ENCODE measurements at places on chromosomes 6 and 20.

GRCh38 chr6:137926207-137926731, 59.2 kb downstream of the TNFAIP3 start:
- ATAC-seq: peak; percentile 62

DNA sequence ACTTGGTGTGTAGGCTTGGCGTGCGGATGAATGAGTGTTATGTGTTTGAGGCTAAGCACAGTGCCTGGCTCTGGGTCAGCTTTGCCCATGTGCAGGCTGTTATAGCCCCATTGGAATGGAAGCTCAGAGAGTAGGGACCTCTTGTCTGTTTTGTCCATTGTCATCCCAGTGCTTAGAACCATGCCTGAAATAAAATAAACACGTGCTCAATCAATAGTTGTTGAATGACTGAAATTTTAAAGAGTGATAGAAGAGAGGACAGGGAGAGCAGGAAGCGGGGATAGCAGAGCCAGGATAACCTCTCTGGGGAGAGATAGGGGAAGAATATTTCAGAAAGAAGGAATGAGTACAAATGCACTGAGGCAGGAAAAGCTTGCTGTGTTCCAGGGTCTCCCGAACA, 263.9 kb downstream of the HIVEP2 start:
- ATAC-seq: no peak

DNA sequence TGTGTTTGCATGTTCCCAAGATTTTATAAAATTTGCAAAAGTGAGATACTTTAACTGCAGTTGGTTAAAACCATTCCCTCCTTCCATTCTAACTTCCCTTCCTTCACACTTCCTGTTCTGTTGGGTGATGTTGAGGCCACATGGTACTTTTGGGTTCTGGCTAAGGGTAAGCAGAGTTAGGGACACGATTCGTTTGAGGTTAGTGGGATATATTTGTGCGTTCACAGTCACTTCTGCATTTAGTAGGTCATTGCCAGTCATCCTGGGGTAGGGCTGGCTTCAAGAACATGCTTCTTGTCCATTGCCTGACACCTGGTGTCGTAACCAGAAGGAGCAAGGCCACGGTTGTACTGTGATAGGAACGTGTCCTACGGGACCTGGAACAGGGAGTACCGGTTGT, 340.1 kb downstream of the ZFAND3 start:
- ATAC-seq: no peak

GRCh38 chr20:39674842-39675241, 712.7 kb downstream of the DHX35 start:
- ATAC-seq: no peak

DNA sequence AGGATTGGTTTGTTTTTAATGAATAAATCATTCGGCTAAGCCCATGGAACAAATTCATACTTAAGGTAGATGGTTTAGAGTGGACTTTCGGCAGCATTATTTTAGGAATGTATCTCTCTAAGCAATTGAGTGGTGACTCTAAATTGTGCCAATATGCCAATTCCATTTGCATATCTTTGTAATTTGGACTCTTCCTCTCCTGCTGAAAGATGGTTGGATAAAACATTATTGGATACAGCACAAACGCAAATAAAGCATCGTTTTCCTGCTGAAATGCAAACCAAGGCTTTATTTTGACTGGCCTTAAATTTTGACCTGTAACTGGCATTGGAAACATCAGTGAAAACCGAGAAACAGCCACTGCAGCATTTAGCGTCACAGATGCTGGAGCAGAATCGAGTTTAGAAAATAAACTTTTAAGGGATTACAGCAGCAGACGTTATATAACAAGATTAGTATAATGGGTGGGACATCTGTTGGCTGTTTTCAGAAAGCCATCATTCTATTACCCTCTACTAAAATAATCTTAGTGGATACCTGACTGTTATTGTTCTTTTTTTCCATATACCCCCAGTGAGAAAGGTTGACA, 726.0 kb downstream of the KIF16B start:
- ATAC-seq: no peak

DNA sequence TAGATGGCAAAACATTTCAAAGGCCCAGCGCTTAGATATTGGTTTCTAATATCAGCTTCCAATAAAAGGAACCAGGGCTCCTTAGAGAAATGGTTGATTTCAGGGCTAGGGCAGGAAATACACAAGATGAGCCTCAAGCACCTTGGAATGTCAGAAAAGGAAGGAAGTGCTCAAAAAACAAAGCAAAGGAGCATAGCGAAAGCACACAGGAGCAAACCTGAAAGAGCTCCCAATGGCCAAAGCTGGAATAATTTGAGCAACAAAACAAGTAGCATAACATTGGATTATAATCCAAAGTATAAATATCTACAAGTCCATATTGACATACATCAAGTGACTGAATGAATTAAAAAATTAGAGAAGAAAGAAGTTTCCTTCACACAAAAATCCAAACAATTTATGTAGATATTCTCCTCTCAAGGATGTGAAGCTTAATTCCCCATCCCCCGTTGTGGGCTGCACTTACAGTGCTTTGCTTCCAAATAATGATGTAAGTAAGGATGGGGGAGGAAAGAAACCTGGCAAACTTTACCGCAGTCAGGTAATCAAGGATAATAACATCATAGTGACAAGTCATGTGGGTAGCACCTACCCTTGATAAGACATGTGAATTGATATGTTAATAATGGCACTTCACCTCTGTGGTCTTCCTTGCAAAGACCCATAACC, 132.9 kb upstream of the DST start:
- ATAC-seq: no peak

- no peak for ATAC-seq
Measured at GRCh38 chr6:111817451-111818120, 55.7 kb downstream of the FYN start.

DNA sequence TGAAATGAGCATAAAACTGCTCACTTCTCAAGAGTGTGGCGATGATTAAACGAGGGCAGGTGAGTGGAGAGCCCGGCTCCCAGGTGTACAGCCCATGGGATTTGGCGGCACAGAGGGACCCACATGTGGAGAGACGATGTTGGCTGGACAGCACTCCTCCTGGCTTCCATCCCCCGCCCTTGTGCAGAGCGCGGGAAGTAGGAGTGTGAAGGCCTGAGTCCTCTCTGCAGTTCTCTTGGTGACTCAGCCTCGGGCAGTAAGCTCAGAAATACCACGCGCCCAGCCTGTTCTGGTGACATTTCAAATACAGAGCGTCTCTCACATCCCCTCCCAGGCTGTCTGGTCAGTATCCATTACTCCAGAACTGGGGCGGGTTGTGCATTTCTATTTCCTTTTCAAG, 94.2 kb upstream of the SRSF6 start:
- ATAC-seq: no peak

- ATAC-seq: peak; percentile 37
Measured at GRCh38 chr20:63085151-63085861, 78.5 kb upstream of the BHLHE23 start.

DNA sequence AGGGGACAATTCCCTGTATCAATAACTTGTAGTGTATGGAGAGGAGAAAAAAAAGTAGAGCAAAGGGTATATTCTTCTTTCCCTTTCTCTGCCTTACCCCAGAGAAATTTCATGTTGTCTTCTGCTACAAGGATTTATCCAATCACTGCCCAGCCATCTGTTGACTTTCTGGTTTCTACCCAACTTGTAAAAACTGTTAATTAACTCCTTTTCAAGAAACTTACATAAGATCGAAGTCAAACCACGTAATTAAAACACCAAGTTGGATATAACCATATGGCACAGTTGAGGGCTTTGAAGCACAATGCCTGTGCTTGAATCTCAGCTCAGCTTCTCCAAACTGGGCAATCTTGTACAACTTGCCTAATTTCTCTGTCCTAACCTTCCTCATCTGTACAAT, 99.5 kb downstream of the MAN1A1 start:
- ATAC-seq: no peak

DNA sequence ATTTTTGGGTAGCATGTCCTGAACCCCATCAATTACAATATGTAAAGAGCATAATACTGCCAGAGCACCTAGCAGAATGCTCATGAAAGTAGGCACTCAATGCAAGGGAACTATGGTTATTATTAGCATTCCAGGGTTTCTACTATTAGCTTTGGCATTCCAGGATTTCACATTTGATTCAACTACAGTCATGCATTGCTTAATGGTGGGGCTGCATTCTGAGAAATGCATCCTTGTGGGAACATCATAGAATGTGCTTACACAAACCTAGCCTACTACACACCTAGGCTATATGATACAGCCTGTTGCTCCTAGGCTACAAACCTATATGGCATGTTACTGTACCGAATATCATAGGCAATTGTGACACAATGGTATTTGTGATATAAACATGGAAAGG, 247.8 kb downstream of the CD83 start:
- no peak for ATAC-seq

DNA sequence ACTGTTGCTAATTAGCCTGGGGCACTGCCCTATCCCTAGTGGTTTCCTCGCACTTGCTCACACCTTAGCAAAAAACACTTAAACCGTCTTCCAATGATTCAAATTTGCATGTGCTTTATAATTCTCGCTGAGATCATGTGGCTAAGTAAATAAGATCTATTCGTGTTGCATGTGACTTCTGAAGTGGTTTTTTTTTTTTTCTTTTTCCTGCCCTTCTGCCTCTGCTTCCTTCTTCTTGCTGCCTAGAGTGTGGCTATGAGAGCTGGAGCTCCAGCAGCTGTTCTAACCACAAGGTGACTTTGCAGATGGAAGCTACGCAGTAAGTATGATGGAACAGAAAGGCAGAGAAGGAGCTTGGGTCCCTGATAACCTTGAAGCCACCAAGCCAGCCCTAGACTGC, 36.5 kb downstream of the SULF2 start:
- no peak for ATAC-seq

- no peak for ATAC-seq
Measured at GRCh38 chr6:4608361-4609115, 167.7 kb upstream of the CDYL start.

DNA sequence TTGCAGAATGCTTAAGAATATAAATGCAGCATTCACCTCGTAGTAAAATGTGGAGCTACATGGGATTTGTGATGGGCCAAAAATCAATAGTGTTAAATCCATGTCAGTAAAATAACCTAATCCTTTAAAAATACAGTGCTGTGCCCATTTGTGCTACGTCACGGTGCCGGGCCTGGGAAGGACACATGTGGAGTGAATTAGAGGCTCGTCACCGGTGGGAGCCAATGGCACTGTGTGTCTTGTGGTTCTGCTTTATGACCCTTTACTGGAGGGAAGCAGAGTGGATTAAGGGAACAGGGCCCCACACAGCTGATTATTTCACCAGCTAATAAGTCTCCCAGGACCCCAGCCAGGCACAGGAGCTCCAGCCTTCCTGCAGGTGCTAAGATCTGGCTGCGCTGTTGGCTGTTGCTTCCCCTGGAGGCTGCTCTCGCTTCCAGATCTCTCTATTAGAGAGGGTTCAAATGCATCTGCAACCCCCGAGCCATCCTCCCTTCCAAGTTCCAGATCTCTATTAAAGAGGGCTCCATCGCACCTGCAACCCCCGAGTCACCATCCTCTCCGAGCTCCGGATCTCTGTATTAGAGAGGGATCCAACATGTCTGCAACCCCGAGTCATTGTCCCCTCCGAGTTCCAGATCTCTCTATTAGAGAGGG, 405.8 kb downstream of the CDH4 start:
- ATAC-seq: no peak

DNA sequence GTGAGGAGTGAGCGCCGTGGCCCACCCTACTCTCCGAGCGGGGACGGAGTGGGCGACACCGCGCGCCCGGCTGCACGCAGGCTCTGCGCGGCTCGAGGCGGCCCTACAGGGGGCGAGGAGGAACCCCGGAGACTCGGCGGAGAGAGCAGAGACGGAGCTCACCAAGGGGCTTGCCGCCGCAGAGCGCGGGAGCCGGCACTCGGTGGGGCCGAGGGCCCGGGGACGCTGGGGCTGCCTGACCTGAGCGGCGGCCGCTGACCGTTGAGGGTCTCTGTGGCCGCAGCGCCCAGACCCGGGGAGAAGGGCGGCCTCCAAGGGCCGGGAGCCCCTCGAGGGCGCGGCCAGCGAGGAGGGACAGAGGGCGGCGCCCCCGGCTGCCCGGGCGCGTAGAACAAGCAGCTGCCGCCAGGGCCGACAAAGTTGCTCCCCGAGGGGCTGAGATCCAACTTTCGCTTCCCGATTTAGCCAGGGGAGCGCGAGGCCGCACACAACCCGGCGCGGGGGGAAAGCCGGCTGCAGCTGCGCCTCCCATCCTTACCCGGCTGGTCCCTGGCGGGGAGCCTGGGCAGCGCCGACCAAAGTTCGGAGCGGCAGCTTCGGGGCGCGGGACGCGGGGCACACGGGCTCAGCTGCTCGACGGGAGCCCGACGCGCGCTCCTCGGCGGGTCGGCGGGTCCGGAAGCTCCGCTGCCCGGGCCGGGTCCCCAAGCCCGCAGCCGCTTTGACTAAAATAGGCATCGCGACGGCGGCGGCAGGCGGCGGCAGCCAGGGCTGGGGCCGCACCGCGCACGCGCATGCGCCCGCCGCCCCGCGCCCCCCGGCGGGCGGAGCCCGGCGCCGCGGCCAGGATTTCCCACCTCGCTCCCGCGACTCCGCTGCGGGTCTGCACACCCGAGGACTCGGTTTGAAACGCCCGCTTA, 43.1 kb downstream of the POPDC3 start:
- peak; percentile 44 for ATAC-seq

GRCh38 chr6:39083231-39083634, 31.8 kb downstream of the SAYSD1 start:
- no peak for ATAC-seq

- ATAC-seq: no peak
Measured at GRCh38 chr6:15066089-15066758, 179.6 kb upstream of the JARID2 start.

DNA sequence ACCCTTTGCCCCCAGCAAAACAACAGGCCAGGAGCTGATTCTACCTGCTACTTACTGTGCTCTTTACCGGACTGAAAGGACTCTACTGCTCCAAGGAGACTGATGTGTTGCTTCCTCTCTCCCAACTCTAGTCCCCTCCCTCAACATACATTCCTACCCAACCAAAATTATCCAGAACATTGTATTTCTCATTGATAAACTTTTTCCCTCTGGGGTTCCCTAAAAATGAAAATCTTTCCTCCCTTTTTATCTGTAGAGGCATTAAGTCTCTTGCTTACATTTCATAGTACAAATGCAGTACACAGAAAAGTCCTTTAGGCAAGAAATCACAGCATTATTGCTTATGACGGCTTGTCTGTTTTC, 940 bp upstream of the HS3ST5 start:
- ATAC-seq: no peak

GRCh38 chr6:143039548-143039947, 21.1 kb upstream of the AIG1 start:
- no peak for ATAC-seq

DNA sequence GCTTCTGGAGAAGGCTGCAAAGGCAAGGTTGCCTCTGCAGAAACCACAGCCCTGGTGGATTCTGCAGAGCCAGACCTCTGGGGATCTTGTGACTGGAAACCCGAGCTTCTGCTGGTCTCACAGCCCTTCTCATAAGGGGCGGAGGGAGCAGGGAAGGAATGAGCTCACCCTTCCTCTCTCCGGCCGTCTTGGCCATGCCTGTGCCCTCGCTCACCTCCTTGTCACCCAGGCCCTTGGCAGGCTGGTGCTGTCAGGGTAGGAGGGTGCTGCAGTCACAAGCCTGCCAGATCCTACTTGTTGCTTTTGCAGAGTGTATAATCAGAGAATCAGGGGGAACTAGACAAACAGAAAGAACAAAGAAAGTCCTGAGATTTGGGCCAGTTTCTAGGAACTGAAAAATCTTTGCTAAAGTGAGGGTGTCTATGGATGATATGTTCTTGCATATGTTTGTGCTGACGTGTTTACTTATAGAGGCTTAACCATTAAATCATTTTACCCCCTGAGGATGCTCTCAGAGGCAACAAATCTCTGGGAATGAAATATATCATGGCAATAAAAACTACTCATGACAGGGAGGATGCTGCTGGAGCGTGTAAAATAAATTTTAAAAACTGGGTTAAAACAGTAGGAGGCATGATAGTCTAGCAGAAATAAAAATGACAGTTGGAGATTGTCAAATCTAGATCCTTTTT, 244.9 kb upstream of the SOX4 start:
- ATAC-seq: no peak

GRCh38 chr6:3997177-3997770, 81.7 kb downstream of the FAM217A start:
- no peak for ATAC-seq

Measured in esophagus mucosa (tissue), 1 donor.